Activated CD4-positive, alpha-beta T cell treated with anti-CD3 and anti-CD28 coated beads, Interleukin-2, amount 50 U/mL, for 48 hours (primary cell): ENCODE measurements at places on chromosomes 4 and X.

DNA sequence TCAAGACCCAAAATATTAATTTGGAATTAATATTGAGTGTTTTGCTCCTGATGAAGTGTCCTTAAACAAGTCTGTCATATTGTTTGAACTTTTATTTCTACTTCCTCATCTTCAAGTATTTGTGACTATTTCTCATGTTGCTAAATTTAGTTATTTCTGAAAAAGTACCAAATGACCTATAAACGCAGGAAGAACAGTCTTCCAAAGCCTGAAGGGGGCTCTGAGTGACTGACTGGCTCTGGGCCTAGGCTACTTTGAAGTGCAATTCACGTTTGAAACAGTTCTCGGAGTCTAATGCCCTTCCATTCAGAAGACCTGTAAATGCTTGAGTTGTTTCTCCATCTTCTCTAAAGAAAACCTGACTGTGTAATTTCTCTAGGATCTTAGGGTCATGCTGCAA, 26.5 kb downstream of the GALNT7 start:
- no peak for DNase-seq

GRCh38 chr4:119825696-119826095, 197.1 kb upstream of the PDE5A start:
- no peak for DNase-seq

DNA sequence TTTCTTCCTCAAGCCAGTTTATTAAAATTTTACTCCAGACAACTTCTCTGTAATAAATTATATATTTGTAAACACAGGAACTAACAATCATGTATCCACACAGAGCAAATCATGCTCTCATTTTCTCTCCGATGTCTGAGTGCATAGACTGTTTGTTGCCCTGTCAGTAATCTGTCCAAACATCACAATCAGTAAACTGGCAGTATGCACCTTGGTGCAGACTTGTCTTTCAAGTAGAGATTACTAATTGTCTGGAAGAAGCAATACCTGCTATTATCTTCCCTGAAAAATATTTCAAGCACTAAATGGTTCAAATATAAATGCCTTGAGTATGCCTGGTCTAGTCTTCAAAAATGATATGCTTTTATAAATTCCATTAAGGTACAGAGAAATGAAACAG, 1260.9 kb downstream of the C4orf33 start:
- no peak for DNase-seq

GRCh38 chrX:74117962-74118902, 185.7 kb upstream of the ZCCHC13 start:
- no peak for DNase-seq

DNA sequence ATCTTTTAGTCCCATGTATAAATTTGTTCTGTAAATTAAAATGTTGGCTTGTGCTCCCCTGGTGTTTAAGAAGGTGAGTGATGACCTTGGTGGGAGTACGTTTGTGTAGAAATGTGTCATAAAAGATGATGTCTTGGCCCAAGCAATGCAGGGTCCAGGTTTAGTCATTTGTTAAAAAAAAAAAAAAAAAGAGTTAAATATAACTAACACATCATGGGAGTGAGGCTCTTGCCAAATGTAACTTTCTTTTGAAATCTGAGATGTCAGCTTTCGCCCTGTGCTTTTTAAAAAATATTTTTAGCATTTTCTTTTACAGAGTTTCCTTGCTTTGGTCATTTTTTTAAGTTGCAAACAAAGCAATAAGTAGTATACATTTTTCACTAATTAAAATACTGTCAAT, 135.6 kb downstream of the FBXO8 start:
- no peak for DNase-seq
